ENCODE measurements at places on chromosomes 2 and 18. TPM values are rescaled to one million over a fixed set of nuclear protein-coding genes. Genes with fewer than 3 reads are reported as not detected.

Gene CCBE1
- total RNA-seq, result 0.05 TPM

Gene IL1F10
- not detected for total RNA-seq

Gene RTTN
- total RNA-seq, result 12.2 TPM

Gene CHAC2
- total RNA-seq, result 1.4 TPM

Gene RGPD8
- 10.6 TPM for total RNA-seq

Gene OBSL1
- total RNA-seq, result 199 TPM

Gene MAP4K4
- 135 TPM for total RNA-seq

Gene B4GALT6
- total RNA-seq, result 5.3 TPM

Gene INPP1
- total RNA-seq, result 12.4 TPM

Gene AQP12B
- total RNA-seq, result not detected

Gene PHOSPHO2
- total RNA-seq, result 2.2 TPM

Gene ACTR2
- 110 TPM for total RNA-seq

Gene PPM1G
- 32.0 TPM for total RNA-seq

Gene SULT1C4
- total RNA-seq, result 2.4 TPM

Gene OST4
- total RNA-seq, result 339 TPM

Gene SNORC
- total RNA-seq, result 1.1 TPM

Gene FZD7
- 34.7 TPM for total RNA-seq

Gene PFN4
- 1.0 TPM for total RNA-seq

Gene DYNAP
- not detected for total RNA-seq

Gene CCDC68
- 4.1 TPM for total RNA-seq

Gene TANC1
- total RNA-seq, result 55.6 TPM

Gene RPRM
- total RNA-seq, result not detected

Gene SERPINB13
- total RNA-seq, result not detected

Gene CAPN14
- total RNA-seq, result 0.16 TPM

Gene TRAPPC8
- total RNA-seq, result 30.1 TPM

Gene SLC8A1
- total RNA-seq, result 906 TPM

Gene MGAT4A
- total RNA-seq, result 16.3 TPM

Gene PLA2R1
- 3.0 TPM for total RNA-seq

Gene OXER1
- 0.94 TPM for total RNA-seq

Gene C1GALT1C1L
- total RNA-seq, result 0.48 TPM

Gene TBR1
- total RNA-seq, result 0.05 TPM

Gene CCDC88A
- 29.1 TPM for total RNA-seq

Gene RUFY4
- not detected for total RNA-seq

Gene ICA1L
- total RNA-seq, result 5.7 TPM

Gene ARHGAP25
- total RNA-seq, result 5.2 TPM

Gene FRZB
- 4.3 TPM for total RNA-seq

Gene SERTAD2
- 22.8 TPM for total RNA-seq

Gene TGIF1
- 10.8 TPM for total RNA-seq

Gene PCARE
- total RNA-seq, result 0.11 TPM

Gene GPAT2
- total RNA-seq, result 6.6 TPM

Gene RBKS
- 3.9 TPM for total RNA-seq

Gene HOXD13
- not detected for total RNA-seq

Gene EMX1
- not detected for total RNA-seq

Gene EGR4
- total RNA-seq, result not detected

Gene CXCR4
- total RNA-seq, result 4.4 TPM

Gene SALL3
- 0.30 TPM for total RNA-seq

Gene TPRKB
- total RNA-seq, result 14.7 TPM

Gene GALNT5
- total RNA-seq, result 0.35 TPM

Gene CROCC2
- total RNA-seq, result not detected

All from cardiac septum (tissue), 1 donor.